H1 (cell line): ENCODE measurements at places on chromosomes 6 and 20.

DNA sequence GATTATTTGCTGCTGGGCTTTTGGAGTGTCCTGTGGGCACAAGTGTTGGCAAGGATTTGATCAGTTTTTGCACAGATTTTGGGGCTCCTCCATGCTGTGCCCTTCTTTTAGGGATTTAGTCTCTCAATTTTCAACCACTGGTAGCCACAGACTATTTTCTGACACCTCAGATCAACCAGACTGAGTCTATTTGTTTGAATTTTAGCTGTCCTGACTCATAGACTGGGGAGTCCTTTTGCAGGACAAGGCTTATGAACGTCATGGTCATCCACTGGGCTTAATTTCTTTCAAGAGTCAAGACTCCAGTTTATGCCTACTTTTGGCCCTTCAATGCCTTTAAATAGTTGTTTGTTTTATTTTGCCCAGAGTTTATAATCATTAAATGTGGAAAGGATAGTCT, 59.3 kb downstream of the BCKDHB start:
- DNase-seq: no peak

GRCh38 chr6:138347864-138348263, 29.8 kb upstream of the SMIM28 start:
- no peak for DNase-seq

DNA sequence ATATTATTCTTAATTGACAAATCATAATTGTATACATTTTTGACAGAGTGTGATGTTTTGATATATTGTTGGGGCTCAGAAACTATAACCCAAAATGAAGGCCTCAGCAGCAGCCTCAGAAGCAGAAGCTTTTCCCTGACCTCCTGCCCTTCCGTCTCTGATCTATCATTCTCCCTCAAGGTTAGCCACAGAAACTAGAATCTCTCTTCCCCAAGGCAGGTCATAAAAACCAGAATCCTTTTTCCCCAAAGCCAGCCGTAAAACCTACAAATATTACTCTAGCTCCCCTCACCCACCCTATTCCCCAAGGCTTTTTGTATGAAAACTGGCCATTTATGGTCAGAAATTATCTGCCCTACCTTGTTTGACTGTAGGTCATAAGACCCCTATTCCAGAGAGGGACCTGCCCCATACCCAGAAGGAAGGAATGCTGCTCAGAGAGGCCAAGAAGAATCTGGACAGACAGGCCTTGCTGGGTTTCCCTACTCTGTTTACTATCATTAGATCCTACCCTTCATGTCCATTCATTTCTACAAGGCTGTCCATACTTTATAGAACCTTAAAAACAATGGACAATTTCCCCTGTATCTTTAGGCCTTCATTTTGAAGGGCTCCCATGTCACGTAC, 14.5 kb downstream of the OR2B2 start:
- DNase-seq: no peak

GRCh38 chr6:85792254-85792653, 149.6 kb upstream of the SYNCRIP start:
- DNase-seq: no peak

GRCh38 chr6:93679836-93680235, 260.5 kb upstream of the EPHA7 start:
- DNase-seq: no peak

DNA sequence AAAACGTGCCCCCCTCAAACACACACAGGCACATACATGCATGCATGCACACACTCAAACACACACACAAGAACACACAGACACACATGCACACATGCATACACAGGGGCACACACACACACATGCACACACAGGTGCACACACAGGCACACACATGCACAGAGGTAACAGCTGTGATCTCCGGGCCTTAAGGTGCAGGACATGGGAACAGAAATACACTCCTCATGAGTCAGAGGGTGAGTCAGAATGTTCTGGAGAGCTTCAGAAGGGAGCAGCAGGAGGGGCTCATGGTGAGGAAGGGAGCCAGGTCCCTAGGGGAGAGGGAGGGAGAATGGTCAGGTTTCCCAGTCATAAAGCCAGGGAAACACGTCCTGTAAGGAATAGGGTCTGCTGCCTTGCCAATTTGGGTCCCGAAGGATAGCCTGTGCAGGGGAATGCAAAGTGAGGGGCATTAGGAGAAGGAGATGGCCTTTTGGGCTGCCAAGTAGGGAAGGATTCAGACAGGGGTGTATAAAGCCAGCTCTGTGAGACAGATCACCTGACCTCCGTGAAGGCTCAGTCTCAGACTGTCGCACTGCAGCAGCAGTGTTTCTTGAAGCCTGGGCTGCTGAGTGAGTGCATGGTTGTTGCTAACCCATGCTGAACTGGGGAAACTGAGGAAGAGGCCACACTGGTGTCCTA, 123.9 kb downstream of the MAFB start:
- no peak for DNase-seq

GRCh38 chr6:88760091-88760490, 203.3 kb downstream of the RNGTT start:
- no peak for DNase-seq

GRCh38 chr6:27890445-27891319, 21.5 kb downstream of the OR2B2 start:
- DNase-seq: peak; percentile 80

- DNase-seq: no peak
Measured at GRCh38 chr20:15763366-15763765, 809.9 kb downstream of the KIF16B start.

DNA sequence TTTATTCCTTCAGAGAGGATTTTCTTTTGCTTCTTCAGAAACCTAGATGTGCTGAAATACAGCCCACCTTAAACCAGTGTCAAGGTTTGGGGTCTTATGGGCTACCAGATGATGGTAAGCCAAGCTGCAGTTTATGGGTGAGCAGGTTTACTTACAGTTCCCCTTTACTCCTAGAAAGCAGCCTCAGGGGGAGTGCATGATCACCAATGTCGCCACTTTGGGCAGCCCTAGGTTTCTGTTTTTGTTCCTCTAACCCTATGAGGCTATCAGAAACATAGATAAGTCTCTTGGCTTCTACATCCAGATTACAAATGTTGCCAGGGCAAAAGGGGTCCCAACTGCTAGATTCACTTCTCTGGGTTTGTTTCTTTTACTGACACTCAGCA, 67.2 kb downstream of the TRIM27 start:
- DNase-seq: no peak

GRCh38 chr20:55522296-55522815, 483.0 kb downstream of the CBLN4 start:
- DNase-seq: no peak

- DNase-seq: no peak
Measured at GRCh38 chr6:44071670-44072451, 55.4 kb downstream of the MRPL14 start.

- DNase-seq: peak; percentile 62
Measured at GRCh38 chr6:170152124-170152926, 138.6 kb downstream of the DLL1 start.

DNA sequence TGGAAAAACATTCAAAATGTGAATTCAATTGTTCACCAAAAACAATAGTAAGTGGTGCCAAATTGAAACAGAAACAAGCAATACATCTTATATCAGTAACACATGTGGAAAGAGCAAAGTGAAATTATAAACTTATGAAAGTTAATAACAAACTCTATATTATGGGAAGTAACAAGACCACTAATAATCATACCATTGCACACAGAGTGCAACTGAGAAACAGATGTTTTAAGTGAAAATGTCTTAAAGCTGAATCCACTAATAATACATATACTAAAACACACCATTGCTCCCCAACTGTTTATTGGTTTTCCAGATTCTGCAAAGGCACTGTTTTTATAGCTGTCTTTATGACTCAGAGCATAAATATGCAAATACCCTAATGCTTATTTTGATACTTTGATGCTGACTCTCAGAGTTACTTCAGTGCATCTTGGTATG, 292.3 kb downstream of the RFPL4B start:
- no peak for DNase-seq

GRCh38 chr6:155257796-155258195, 6.0 kb upstream of the CLDN20 start:
- DNase-seq: no peak

DNA sequence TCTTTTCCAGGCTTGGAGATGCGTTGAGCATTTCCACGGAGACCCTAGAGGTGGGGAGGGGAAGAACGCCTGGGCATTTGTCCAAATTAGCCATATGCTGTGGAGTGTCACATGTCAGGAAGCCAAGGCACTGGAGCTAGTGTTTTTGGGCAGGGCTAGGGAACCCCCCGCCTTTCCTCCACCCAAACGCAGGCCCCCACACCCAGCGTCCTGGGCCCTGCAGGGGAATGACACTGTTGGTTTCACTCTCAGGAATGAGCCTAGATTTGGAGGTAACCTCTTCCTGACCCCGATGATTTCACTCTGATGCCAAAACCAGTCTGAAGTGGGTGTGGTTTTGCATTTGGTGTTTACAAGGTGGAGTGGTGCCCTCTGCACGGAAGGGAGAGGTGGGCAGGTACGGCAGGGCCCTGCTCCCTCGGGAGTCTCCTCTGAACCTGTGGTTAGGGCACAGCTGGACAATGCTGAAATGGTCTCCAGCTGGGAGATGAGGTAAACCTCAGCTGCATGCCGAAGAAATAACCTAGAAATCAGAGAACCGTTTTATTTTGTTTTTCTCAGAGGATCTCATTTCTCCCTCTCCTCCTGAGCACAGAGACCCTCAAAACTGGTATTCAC, 29.5 kb downstream of the MTHFD1L start:
- no peak for DNase-seq

GRCh38 chr20:14555676-14556075, 218.3 kb upstream of the FLRT3 start:
- no peak for DNase-seq

- DNase-seq: no peak
Measured at GRCh38 chr6:164856138-164856537, 453.3 kb downstream of the C6orf118 start.

DNA sequence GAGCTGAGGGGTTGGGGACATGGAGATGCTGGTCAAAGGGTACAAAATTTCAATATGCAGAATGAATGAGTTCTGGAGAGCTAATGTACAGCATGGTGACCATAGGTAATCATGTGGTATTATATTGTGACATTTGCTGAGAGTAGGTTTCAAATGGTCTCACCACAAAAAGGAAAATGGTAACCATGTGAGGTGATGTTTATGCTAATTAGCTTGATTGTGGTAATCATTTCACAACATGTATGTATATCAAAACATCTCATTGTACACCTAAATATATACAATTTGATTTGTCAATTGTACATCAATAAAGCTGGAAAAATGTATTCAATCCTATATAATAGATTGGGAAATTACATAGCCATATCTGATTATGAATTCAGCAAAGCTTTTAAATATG, 29.5 kb upstream of the TMEM14A start:
- DNase-seq: no peak

- DNase-seq: no peak
Measured at GRCh38 chr6:25777031-25777430, 22.5 kb downstream of the SLC17A4 start.

DNA sequence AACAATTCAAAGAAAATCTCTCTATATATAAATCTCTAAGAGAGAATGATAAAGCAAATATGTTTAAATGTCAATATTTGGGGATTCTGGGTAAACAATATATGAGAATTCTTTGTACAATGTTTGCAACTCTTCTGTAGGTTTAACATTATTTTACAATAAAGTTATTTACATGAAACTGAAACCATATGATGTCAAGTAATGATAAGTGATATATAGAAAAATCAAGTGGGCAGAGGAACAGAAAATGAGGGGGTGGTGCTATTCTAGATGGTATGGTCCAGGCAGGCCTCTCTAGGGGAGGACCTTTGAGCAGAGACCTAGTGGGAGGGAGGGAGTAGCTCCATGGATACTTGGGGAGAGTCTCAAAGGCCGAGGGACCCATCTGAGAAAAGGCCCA, 16.4 kb upstream of the SCRT2 start:
- DNase-seq: no peak

GRCh38 chr6:157224951-157225574, 98.3 kb downstream of the TMEM242 start:
- no peak for DNase-seq

DNA sequence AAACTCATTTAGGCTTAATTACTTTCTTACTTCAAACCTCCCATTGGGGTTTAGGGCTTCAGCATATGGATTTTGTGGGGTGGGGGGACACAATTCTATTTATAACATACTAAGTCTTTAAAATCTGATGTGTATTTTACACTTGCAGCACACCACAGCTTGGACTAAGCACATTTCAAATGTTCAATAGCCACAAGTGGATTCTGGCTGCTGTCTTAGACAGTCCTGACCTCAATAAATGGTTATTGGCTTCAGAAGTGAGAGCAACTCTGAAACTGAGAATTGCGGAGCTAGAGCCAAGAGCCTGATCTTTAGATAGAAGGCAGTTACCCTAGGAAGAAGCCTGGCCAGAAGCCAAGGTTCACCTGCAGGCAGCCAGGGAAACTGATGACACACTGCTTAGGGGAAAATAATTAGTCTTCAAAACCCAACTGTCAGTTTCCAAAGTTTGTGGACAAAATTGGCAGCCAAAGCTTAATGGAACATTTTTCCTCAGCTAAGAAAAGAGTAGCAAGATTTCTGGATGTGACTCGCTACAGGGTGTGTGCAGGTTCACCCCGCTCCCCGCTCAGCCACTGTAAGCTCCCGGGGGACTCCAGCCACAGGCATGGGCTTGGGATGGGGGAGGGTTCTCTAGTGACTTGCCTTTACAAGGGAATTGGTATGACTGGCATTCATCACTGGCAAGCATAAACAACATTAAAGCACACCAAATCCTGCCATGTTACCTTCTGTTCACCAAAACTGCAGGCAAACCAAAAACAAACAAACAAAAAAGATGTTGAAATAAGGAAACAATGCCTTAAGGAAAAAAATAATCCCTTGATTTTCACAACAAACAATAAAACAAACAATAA, 219.8 kb downstream of the TFAP2A start:
- DNase-seq: no peak

DNA sequence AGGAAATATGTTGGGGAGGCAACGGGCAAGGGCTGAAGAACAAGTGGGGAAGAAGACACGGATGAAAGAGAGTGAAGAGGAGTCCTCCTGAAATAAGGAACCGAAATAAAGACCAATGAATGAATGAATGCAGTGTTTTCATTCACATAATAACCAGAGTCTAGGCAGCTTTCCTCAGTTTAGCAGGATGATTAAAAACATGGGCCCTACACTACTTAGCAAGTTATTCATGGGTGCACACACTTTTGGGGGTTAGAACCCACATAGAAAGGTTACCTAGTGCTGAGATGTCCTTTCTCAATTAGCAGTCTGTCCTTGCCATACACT, 5.9 kb upstream of the FUCA2 start:
- DNase-seq: no peak

GRCh38 chr6:14070457-14070856, 47.1 kb upstream of the CD83 start:
- DNase-seq: no peak
